ENCODE measurements at places on chromosomes 16 and 17. TPM values are rescaled to one million over a fixed set of nuclear protein-coding genes. Genes with fewer than 3 reads are reported as not detected.

MRPS23 gene
- 10.4 TPM for total RNA-seq

GFAP gene
- 0.69 TPM for total RNA-seq

GAS2L2 gene
- total RNA-seq = not detected

EXOC3L1 gene
- 1.7 TPM for total RNA-seq

CDH16 gene
- not detected for total RNA-seq

ZNF646 gene
- 8.9 TPM for total RNA-seq

DNA sequence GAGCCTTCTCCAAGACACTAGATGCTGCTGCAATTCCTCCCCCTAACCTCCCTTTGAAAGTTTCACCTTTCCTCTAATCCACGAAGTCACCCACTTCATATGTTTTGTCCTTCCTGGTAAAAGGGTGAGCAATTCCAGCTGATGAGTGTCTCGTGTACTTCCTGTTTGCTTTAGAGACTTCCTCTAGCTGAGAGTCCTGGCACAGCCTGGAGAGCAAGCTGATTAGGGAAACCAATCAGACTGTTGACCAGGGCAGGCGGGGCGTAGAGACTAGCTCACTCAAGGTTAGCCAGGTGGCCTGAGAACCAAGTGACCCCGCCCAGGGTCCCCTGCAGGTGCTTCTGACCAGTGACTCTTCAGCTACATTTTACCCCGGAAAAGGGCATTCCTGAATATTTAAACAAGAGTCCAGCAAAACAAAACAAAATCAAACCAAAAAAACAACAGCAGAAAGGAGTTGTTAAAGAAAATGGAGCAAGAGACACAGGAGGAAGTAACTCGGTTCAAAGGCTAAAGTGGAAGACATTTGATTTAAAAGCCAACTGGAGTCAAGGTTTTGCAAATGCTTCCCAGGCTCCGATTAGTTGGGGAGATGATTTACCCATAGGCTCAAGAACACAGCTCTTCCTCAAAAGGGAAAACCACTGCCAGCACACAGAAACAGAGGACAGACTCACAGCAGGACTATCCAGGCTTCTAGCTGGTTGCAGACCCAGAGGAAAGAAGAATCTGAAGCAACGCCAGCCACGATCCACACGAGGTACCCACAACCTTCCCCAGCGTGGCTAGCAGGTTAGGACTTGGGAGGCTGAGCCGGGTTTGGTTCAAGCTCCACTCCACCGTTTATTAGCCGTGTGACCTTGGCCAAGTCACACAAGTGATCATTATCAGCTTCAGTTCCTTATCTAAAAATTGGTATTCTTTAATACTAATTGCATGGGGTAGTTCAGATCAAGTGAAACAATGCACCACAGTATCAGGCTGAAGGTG lies 13.4 kb downstream of the HSPB9 start:
- no peak for DNase-seq

DNA sequence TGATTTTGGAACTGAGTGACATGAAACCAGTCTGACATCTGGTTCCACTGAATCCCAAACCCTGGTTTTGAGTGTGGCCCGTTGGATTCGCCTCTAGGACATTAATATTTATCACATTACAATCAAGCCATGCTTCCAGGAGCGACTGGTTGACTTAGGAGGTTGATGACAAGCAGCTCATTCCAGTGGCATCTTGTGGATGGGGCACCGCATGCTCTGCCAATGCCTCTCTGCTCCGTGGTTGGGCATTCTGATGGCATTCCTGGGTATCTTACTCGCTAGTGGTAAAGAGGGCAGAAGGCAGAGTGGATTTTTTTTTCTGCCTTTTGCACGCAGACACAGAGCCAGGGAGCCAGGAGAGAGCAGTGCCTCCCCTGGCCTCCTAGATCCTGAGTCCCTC lies 31.4 kb downstream of the CACNG4 start:
- DNase-seq = no peak

- no peak for DNase-seq
Measured at GRCh38 chr17:77281122-77281903, 140.5 kb downstream of the SEC14L1 start.

Data from skin of body (tissue), 3 donors.